NCI-H345 (cell line): ENCODE measurements at places on chromosomes 1 and 21.

- DNase-seq = no peak
These were observed 442.0 kb upstream of the RUNX1 start for GRCh38 chr21:35491114-35491513.

DNA sequence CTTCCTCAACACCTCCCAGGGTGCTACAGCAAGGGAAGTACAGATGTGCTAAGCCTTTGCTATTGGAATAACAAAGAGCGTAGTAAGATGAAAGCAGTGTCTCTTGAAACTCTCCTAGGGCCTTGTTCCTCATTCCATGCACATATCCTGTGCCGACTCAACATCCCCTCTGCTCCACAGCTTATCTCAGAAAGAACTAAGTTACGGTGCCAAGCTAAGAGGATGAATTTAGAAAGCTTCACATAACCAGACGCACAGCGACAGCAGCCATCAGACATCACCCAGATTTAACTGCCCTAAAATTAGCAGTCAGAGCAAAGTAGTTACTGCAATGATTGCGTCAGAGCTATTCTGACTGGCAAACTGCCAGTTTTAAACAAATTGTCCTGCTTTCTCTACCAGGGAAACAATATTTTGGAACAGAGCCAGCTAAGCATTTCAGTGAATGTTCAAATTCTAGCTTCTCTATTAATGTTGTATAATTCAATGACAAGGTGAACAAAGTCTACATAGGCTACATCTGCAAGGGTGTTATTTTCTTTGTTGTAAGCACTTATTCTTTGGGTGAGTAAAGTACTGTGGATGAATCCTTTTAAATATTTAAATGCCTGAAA lies 9.5 kb downstream of the SIPA1L2 start:
- DNase-seq = peak; percentile 90

- no peak for DNase-seq
These were observed 74.6 kb downstream of the CAMK2N1 start for GRCh38 chr1:20411196-20411980.

DNA sequence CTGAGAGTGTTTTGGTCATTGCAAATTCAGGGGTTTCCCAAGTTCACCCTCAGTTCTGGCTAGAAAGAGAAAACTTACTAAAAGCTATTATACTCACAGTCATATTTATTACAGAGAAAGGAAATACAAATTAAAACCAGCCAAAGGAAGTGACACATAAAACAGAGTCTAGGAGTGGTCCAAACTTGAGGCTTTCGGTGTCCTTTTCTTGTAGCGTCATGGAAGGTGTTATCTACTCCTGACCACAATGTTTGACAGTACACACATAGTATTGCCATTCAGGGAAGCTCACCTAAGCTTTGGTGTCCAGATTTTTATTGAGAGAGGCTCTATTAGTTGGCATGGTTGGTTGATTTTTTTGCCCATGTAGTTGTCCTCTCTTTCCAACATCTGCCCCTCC lies 59.0 kb downstream of the SLC35A3 start:
- no peak for DNase-seq

- no peak for DNase-seq
These were observed 33.0 kb upstream of the H6PD start for GRCh38 chr1:9201401-9202239.

DNA sequence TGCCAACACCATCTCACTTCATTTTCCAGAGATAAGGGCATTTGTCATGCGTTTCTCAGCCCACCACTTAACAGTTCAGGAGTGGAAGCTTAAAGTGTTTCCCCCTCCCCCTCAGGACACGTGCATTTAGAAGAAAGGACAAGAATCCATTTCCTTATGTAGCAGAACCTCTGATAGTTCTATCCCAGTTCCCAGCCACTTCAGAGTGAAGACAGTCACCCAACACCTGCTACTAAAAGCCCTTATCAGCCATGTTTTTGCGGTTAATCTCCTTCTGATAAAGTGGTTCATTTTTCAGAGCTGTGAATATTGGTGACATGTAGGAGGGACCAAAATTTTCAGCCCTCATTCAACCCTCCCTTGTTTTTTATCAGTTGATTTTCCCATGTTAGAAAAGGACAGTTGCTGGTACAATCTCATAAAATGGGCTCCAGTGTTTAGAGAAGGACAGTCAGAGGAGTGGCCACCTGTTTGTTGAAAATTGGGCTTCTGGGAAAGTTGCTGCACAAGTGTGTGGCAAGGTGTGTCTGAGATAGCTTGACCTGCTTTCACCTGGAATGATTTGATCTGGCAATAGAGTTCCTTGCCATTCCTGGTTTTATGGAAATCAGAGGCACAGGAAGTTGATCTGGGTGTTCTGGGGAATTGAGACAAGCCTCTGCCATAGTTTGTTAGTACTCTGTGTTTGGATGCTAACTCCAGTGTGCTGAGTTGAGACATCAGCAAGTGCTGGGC lies 114.0 kb downstream of the PPP1R12B start:
- DNase-seq = no peak

DNA sequence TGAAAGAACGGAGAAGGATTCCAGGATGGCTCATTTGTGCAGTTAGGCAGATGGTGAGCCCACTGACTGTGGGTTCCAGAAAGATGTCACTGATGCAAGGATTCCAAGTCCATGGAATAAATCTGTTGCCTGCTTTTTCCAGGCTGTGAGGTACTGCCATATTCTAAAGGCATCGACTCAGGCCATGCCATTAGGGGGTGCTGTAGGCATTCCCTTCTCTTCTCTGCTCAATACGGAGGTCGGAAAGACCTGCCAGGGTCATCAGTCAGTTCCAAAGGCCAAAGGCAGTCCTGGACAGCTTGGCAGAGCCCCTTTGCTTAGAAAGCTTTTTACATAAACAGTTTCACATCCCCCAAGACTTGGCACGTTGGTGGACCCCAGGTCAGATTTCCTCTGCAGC lies 31.7 kb upstream of the TMEM125 start:
- no peak for DNase-seq

GRCh38 chr1:226111098-226111882 lies 48.8 kb downstream of the H3-3A start:
- peak; percentile 58 for DNase-seq

GRCh38 chr1:21705303-21705980 lies 36.3 kb upstream of the RAP1GAP start:
- no peak for DNase-seq

DNA sequence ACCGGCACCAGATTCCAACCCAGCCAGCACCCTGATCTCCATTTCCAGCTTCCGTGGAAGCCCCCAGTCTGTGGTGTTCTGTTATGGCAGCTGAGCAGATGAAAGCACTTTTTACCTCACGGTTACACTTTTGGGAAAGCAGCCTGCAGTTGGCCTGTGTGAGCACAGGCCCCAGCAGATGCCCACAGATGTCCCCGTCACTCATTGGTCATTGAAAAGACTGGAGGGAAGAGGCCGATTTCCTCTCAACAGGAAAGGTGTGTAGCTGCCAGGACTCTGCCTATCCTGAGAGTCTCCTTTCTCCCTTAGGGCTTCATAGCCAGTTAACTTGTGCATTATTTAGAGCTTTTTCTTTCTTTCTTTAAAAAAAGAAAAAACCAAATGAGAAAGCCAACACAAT lies 123.0 kb downstream of the PCBP3 start:
- no peak for DNase-seq

- no peak for DNase-seq
These were observed 338.1 kb upstream of the SNX7 start for GRCh38 chr1:98323388-98323787.

GRCh38 chr21:28798798-28799197 lies 193.9 kb downstream of the LTN1 start:
- DNase-seq = no peak

- no peak for DNase-seq
These were observed 3.6 kb upstream of the MAN1A2 start for GRCh38 chr1:117363571-117364048.

DNA sequence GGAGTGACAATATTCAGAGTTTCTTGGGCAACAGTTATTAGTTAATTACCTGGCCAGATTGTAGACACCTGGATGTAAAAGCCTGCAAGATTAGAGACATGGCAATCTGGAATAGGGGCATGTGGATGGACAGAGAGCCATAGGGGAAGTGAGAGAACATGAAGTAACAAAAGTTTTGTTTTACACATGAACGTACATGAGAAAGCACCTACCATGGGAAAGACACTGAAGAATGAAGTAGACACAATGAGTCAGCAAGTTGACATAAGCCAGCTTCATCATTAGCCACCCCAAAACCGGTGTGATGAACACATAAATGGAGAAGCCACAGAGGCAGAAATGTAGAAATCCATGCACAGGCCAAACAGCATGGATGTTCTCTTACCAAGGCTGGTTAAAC lies 462.1 kb upstream of the C1orf87 start:
- no peak for DNase-seq

DNA sequence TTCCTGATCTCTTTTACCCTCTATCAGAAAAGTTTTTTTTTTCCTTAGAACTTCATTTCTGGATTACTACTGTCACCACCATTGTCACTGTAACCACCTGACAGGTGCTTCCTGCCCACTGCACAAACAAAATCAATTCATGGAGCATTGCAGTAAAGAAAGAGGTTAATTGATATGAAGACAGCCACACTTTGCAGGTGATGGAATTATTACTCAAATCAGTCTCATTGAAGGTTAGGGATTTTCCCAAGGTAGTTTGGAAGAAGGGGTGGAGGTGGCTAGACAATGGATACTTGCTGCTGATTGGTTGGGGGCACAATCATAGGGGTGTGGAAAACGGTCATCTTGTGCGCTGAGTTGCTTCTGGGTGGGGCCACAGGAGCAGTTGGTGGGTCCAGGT lies 230.8 kb upstream of the CACYBP start:
- DNase-seq = no peak

- DNase-seq = no peak
These were observed 470.3 kb upstream of the NCAM2 start for GRCh38 chr21:20527731-20528460.

DNA sequence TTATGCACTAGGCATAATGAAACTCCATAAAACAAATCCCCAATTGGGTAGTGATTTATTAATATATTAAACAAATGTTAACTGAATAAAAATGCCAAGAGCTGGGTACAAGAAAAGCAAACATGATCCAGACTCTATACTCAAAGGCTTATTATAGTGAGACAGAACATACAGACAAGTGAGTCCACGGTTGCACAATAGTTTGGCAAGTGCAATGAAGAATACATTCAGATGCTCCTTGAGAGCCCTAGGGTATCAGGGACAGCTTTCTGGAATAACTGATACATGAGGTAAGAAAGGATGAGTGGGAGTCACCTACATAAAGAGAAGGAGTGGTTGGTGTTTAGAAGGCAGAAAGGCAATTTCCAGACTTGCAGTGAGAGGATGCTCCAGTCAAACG lies 85.1 kb downstream of the VAV3 start:
- DNase-seq = no peak

- DNase-seq = no peak
These were observed 24.6 kb downstream of the RPS6KA1 start for GRCh38 chr1:26553942-26554682.

DNA sequence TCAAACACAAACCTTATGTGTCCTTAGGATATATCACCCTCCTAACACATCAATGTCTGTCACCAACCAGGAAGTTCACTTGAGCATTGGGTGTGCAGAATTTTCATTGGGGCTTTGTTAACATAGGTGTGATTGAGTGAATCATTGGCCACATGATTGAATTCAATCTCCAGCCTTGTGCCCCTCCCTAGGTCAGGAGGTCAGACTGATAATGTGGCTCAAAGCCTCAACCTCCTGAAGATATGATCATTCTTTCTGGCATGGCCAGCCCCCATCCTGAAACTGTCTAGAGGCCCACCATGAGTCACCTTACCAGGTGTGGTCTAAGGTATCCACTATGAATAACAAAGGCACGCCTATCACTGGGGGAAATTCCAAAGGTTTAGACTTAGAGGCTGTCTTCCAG lies 90.1 kb downstream of the PKN2 start:
- no peak for DNase-seq

- no peak for DNase-seq
These were observed 486.9 kb upstream of the DAB1 start for GRCh38 chr1:57910782-57911181.

DNA sequence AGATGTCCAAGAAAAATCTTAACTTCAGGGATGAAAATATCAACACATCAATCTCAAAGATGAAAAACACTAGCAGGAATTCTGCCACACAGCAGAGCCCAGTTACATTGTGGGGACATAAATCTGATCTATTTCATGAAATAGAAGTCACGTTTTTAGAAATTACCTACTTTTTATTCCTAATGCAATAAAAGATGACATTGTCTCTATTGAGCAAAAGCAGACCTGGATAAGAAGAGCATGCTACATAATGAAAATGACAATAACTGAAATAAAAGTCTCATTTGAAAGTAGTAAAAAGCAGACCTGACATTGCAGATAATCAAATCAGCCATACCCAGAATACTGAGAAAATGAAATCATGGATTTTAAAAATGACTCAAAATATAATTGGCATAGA lies 156.8 kb downstream of the NTNG1 start:
- no peak for DNase-seq

GRCh38 chr1:247268390-247269045 lies 12.6 kb downstream of the VN1R5 start:
- no peak for DNase-seq

DNA sequence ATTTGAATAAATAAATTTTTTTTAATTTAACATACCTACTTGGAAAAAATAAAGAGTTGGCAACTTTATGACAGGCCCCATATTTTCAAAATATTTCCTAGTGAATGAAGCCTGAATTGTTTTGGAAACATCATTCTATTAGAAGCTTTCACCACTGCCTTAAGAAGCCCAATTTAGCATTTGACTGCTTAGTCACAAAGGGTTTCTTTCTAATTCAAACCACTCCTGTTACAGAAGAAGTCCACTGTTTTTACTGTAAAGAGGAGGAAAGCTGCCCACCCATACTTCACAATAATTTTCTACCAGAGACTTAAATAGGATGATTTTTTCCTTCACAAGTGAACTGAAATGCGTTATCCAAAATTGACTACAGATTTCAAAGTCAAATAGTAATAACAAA lies 534.6 kb upstream of the PTBP2 start:
- DNase-seq = no peak

DNA sequence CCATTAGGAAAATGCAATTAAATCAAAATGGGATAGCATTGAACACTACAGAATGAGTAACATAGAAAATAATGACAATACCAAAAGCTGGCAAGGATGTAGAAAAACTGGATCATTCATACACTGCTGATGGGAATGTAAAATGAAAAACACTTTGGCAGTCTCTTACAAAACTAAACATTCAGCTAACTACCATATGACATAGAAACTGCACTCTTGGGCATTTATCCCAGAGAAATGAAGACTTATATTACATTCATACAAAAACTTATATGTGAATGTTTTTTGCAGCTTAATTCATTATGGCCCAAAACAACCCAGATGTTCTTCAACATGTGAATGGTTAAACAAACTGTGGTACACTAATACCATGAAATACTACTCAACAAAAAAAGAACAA lies 66.4 kb downstream of the ANKRD13C start:
- DNase-seq = no peak

- DNase-seq = no peak
These were observed 511 bp downstream of the ZNF683 start for GRCh38 chr1:26372039-26372438.

- no peak for DNase-seq
These were observed 10.1 kb upstream of the EPRS1 start for GRCh38 chr1:220056374-220056773.

- no peak for DNase-seq
These were observed 25.6 kb downstream of the CD244 start for GRCh38 chr1:160836981-160837557.

- peak; percentile 48 for DNase-seq
These were observed 97.4 kb upstream of the TMPRSS2 start for GRCh38 chr21:41605178-41605933.

- DNase-seq = no peak
These were observed 7.5 kb downstream of the SRSF11 start for GRCh38 chr1:70228670-70229069.
